Stimulated activated CD4-positive, alpha-beta T cell treated with anti-CD3 and anti-CD28 coated beads, Interleukin-12 subunit alpha, Interleukin-12 subunit beta, amount 100 ng/mL, for 4 hours (primary cell): ENCODE measurements at places on chromosomes 4 and X.
A peak's percentile ranks its signal among the peaks of the same experiment; 100 is the strongest.

GRCh38 chr4:122163301-122163700 is 11.2 kb downstream of the BLTP1 start:
- DNase-seq, result no peak

DNA sequence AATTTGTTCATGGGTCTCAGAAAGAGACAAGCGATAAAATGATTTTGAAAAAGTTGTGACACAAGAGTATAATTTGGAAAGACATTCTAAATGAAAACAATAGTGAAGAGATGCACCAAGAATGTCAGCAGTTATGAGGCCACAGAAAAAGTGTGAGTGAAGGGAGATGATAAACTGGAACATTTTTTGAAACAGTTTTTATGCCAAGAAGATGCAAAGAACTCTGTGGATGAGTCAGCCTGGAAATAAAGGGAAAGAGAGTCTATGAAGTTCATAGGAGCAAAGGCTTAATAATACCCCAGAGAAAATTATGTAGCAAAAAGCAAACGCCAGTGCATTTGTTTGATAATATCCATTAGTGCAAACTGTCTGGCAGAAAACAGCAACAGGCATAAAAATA is 188.4 kb upstream of the TBC1D9 start:
- DNase-seq, result no peak

GRCh38 chr4:83917572-83917971 is 381.7 kb downstream of the GPAT3 start:
- DNase-seq, result no peak

DNA sequence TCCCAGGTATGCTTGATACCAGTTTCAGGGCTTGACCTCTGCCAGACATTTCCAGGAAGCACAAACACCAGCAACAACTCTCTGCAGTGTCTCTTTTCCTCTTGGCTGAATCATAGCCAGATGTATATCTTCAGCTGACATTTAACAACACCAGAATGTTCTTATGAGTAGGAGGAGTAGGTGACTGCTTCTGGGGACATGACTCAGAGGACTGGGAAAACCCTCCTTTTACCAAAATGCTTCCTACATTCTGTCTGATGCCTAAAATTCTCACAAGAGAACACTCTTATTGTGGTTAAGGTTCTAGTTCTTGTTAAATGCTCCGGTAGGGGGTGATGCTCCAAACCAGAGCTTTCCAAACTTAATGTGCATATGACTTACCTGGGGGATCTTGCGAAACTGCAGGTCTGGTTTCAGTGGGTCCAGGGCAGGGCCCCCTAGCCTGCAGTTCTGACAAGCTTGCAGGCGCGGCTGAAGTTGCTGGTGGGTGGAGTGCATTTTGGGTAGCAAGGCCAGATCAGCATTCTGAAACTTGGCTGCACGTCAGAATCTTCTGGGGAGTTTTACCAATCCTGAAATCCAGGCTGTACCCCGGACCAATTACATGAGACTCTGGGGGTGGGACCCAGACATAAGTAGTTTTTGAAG is 329.3 kb upstream of the RPS6KA3 start:
- peak; percentile 4 for DNase-seq

DNA sequence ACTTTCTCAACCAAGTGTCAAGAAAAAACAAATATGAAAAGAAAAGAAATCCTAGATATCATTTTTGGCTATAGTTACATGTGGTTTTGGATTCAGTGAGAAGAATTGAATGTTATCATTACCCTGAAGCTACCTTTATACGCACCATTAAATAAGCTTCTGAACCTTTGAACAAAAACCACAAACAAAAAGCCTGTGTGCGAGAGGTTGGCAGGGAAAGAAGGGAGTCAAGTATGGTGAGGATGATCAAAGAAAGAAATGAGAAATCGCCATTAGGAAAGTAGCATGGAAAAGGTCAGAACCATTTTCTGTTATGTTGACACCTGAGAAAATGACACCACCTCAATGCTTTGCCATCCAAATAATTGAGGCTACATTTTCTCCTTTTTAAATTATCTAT is 1.2 kb upstream of the SLC7A11 start:
- DNase-seq, result no peak

GRCh38 chr4:24601121-24601520 is 16.8 kb upstream of the DHX15 start:
- no peak for DNase-seq

- DNase-seq, result no peak
These were observed 118.3 kb upstream of the GABRA2 start for GRCh38 chr4:46508216-46508615.
